Cortex of kidney (tissue), 1 donor: ENCODE measurements at places on chromosomes 4 and X.

DNA sequence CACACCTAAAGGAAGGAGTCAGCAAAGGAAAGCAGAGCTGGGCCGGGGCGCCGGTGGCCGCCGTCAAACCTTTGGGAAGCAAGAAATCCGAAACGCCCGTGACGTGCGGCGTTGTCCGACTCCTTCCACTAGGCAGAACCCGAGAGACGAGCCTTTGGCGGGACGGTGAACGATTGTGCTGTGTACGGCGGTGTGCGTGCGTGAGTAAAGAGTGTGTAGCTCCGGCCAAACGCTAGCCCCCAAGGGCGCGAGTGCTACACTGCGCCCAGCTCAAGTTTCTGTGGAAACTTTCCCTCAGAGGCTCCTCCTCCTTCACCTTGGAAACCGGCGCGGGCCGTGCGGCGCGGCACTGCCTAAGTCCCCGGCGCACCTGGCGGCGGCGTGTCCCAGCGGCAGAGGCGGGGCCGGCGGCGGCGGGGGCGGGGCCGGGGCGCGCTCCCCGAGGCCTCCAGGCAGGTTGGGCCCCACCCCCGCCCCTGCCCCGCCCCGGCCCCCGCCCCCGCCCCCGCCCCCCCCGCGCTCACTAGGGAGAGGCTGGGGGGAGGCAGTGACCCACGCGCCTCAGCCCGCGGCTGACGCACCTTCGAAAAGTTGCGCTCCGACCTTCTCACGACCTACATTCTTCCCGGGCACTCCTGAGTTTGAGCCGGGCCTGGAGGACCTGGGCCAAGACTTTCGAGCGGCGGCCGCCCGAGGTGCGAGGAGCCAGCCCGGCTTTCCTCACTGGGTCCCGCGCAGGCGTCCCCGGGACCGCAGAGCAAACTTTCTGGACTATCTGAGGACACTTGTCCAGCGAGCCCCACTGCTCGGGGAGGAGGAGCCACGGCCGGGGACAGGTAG is at the start of gene FHIP1A:
Gene FHIP1A (plus strand): TSS at position 547 of the 840 bp plus-strand sequence. CDS start 157,084 bp downstream, outside the sequence.
- DNase-seq = peak; percentile 38

DNA sequence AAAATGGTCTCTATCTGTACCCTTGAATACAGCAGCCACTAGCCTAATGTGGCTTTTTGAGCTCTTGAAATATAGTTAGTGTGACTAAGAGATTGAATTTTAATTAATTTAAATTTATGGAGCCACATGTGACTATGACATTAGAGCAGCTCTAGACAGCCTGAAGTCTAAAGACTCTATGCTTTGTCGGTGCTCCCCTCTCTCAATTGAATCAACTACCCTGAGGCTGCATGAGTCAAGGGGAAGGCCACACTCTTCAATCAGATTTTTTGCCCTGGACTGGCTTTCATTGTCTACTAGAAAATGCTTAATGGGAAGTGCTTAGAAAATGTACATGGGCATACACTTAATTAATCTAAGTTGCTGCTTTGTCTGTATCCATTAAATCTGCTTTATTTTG is 11.7 kb downstream of the TLR7 start:
- DNase-seq = no peak

DNA sequence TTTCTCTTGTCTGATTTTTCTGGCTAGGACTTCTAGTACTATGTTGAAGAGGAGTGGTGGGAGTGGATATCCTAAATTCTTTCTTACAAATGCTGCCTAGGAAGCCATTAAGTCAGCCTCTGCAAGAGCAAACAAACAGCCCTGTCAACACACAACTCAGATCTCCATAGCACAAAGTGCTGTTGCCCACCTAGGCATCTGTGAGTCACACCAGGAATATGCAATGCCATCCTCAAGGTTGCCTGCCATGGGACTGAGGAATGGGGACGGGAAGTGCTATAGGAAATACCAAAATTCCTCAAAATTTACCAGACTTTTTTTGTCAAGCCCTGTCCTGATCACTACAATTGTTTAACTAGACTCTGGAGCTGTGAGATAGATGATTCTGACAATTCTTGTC is 466.9 kb downstream of the FSTL5 start:
- no peak for DNase-seq

DNA sequence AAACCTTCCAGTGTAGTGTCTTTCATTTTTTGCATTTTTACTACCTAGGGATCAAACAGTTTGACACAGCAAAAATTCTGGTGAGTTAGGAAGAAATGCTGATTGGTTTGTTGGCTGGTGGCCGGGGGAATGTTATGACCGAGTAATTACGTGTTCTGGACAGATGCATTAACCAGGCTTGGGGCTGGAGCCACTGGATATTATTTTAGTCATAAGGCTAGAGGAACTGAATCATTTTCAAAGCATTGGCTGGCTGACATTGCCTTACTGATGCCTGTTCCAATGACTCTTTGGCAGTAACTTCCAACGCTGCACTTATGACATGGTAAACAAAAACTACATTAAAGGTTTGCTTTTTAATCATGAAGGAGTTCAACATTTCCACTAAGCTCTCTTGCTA is 84.6 kb downstream of the FBXO8 start:
- no peak for DNase-seq

- DNase-seq = no peak
Measured at GRCh38 chr4:140222171-140222570, 68.2 kb upstream of the MAML3 start.

GRCh38 chr4:99536848-99537247 is 26.0 kb downstream of the C4orf17 start:
- no peak for DNase-seq

DNA sequence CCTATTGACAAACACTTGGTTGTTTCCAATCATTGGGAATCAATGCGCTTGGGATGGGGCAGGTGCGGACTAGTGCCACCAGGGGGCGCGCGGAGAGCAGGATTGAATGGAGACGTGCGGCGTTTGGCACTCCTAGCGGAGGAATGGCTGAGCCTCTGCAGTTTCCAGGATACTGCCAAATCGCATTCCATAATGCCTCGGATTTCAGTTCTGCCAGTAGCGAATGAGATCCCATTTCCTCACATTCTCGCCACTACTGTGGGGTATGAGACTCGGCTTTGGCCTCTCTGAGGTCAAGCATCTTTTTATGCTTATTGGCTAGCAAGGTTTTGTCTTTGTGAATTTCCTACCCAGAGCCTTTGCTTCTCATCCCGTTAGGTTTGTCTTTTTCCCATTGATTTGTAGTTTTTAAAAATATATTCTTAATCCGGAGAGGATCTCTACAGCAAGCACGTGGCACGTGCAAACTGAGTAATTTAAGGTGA is 28.7 kb downstream of the CLDN34 start:
- no peak for DNase-seq

- no peak for DNase-seq
Measured at GRCh38 chrX:75113664-75114063, 42.4 kb downstream of the ABCB7 start.

DNA sequence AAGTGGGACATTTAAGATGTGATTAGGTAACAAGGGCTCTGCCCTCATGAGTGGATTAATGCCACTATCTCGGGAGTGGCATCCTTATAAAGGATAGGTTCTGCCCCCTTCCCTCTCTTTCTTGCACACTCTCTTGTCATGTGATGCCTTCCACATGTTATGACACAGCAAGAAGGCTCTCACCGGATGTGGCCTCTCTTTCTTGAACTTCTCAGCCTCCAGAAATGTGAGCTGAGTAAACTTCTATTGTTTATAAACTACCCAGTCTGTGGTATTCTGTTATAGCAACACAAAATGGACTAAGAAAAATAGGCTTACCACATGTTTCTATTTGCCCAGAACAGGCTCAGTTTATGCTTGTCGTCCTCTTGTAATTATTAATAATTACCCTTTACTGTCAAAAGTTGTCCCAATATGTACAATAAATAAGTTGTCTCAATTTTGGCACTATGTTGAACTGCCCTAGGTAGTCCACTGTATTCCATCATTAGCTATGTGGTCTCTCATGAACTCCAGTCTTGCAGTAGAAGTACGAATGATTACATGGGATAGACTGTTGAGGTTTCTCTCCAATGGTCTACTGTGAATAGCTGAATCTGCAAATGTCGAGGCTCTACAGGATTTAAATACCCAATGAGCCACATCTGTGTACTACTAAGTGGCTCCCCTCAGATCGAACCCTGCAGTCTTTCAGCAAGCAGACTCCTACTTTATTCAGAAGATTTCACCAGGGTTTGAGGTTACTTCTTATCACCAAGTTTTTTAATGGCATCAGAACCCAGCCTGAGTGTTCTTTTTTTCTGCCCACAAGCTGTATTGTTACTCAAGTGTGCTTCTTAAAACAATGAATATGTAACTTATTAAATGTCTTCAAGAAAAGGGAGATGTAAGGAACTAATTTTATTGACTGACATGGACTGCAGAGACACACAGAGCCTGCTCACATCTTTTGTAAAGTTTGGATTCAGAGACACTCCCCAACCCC is 102.0 kb upstream of the LEF1 start:
- DNase-seq = no peak

DNA sequence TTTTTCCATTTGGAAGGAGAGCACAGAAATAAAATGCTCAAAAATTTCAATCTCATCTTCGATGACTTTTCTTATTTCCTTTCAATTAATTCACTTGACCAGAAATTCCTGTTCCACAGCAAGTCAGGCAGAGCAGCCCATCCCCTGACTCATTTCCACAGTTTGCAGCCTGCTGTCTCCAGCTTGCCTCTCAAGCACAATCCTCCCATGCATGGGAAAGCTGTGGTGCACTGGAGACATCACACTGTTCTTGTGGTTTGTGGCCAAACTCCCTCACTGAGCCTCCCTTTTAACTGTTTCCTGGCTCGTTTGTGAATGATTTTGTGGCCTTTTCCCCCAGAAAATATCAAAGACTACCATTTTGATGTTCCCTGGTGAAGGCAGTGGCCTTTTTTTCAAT is 114.0 kb upstream of the ENPEP start:
- no peak for DNase-seq

DNA sequence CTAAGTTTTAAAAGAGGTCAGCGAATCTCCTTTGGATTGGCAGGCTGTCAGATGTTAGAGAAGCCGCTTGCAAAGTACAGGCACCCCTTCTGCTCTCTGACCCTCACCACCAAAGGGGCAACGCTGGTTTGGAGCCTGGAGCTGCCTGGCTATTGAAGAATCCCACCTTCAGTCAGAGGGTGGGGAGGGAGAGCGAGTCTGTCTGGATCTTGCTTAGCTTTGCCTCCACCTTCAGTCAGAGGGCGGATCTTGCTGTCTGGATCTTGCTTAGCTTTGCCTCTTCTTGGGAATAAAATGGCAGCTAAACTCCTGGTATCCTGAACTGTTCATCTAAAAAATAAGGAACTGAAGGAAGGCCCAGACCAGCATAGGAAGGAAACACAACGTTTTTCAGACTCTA is 7.3 kb downstream of the CCDC110 start:
- DNase-seq = no peak

- no peak for DNase-seq
Measured at GRCh38 chrX:72394518-72395170, 88.9 kb upstream of the CITED1 start.

- no peak for DNase-seq
Measured at GRCh38 chr4:16524911-16525554, 298.8 kb upstream of the TAPT1 start.

GRCh38 chr4:72022553-72022952 is 9.2 kb upstream of the NPFFR2 start:
- DNase-seq = no peak

DNA sequence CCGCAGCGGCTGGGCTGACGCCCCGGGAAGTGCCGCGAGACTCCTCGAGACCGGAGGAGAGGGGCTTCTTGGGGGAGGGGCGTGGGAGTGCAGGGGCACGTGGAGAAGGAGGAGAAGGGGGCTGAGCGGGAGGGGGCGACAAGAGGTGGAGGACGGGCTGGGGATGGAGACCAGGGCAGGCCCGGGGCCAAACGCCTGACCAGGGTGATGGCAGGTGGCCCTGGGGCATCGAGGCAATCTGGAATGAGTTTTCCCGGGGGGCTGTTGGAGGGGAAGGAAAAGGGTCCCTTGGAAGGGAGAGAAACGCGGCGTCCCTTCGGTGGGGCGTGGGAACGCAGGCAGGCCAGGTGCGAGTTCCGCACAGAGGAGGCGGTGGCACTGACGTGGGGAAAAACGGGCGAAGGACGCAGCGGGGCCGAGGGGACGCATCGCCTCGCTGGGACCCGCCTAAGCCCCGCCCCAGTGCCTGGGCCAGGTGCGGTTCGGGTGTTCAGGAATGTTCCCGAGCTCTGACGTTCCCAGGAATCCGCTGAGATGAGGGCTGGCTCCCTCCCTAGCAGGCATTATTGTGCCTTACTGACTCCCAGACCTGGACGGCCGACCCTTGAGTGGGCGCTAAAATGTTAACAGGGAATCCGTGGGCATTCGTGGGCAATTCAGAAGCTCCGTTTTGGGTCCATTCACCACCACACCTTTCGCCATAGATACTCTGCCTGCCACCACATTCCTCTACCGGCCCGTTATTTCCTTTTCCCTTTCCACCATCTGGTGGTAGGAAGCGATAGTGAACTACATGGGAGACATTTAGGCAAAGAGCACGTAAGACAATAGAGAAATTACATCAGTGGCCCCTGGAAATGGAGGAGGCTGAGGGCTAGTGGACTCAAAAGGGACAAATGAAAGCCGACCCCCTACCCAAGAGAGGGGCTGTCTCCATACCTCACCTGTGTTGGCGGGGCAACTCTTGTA is 795 bp upstream of the SH3KBP1 start:
- DNase-seq = no peak

DNA sequence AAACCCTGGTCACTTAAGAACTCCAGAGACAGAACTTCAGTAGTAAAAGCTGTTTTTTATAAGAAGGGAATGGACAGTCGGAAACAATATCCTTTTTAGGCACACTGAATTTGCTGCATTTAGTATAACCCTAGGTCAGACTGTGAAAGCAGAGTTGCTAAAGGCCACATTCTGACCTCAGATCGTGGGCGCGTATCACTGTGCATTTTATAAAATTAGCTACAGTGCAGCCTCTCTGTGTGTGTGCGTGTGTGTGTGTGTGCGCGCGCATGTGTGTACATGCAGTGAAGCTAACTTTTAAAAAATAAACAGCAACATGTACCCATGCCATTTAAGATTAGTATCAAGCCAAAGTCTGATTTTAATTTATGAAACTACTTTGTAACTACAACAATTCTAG is 8.0 kb downstream of the ZNF827 start:
- DNase-seq = no peak

GRCh38 chrX:108033890-108034289 is 11.0 kb upstream of the VSIG1 start:
- DNase-seq = no peak

DNA sequence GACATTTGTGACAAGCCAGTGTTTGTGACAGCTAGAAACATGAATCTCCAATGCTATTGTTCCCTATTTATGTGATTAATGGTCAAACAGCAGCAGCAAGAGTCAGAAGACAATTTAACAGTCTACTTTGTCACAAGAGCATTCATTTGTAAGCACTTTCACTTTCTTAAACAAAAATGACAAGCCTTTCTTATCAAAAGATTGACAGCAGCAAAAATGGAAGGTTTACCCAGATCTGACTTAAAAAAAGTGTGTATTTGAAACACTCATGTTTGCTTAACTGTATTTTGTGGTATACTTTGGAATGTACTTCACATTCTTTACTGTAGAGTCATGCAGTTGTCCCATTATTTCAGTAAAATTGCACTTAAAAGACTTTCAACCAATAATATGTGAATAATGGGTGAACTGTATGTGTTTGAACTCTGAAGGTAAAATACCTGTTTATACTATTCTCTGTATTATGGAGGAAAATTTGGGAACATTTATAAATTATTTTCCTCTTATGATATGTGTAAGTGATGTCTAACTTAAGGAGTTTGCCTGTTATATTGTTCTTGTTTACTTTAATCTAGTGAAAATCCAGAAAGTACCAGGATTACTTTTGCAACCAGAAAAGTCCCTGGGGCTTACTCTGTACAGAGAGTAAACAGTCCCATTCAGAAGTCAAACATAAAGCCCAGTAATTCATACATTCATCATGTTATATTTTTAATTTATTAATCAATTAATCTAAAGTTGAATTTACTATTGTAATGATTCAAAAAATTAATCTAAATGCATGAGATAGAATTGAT is 314.9 kb upstream of the TRAM1L1 start:
- DNase-seq = no peak
